Caco-2 (cell line): ENCODE measurements at places on chromosomes 6 and 20.

GRCh38 chr6:43993881-43994523 lies 133.2 kb downstream of the MRPL14 start:
- no peak overlapping the region for H3K4me3 ChIP-seq
- peaks cover 30% of the 10 kb centered on the region for H3K4me1 ChIP-seq
- DNase-seq, result no peak
- no peaks in the 10 kb centered on the region for H3K27me3 ChIP-seq

DNA sequence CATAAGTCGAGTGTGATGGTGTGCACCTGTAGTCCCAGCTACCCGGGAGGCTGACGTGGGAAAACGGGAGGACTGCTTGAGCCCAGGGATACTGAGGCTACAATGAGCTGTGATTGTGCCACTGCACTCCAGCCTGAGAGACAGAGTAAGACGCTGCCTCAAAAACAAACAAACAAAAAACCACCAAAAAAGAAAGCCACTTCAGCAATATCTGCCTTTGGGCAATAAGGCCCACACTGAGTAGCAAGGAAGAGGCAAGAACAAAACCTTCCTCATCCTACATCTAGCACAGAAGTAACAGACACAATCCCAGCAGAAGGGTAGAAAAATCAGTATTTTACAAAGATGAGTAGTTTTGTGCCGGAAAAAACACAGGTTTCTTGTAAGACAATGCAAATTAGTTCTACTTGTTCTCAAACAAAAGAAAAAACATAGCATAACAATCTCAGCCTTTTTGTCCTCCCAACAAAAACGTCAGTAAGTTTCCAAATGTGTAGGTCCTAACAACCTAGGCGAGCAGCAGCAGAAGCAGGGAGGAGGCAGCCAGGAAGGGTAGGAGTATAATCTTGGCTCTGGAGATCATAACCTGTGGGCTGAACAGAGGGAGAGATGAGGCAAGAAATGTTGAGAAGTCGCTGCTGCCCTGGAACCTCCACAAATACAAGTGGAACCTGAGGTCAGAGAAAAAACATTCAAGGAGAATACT lies 5.7 kb downstream of the PPP1R10 start:
- H3K4me3 ChIP-seq, result no peak overlapping the region
- H3K27ac ChIP-seq, result no peak overlapping the region
- DNase-seq, result no peak
- no peaks in the 10 kb centered on the region for H3K4me1 ChIP-seq
- no peaks in the 10 kb centered on the region for H3K27me3 ChIP-seq

- H3K27me3 ChIP-seq, result no peaks in the 10 kb centered on the region
- H3K36me3 ChIP-seq, result no peaks in the 10 kb centered on the region
- H3K27ac ChIP-seq, result peak overlapping the region; percentile 11
- H3K4me3 ChIP-seq, result peak overlapping the region; percentile 8
Measured at GRCh38 chr20:47576516-47577033, 74.9 kb downstream of the NCOA3 start.

- no peak overlapping the region for H3K4me3 ChIP-seq
- H3K27me3 ChIP-seq, result no peaks in the 10 kb centered on the region
- H3K27ac ChIP-seq, result no peak overlapping the region
- DNase-seq, result no peak
- no peaks in the 10 kb centered on the region for H3K4me1 ChIP-seq
Measured at GRCh38 chr6:31308845-31309175, 36.9 kb upstream of the HLA-C start.

DNA sequence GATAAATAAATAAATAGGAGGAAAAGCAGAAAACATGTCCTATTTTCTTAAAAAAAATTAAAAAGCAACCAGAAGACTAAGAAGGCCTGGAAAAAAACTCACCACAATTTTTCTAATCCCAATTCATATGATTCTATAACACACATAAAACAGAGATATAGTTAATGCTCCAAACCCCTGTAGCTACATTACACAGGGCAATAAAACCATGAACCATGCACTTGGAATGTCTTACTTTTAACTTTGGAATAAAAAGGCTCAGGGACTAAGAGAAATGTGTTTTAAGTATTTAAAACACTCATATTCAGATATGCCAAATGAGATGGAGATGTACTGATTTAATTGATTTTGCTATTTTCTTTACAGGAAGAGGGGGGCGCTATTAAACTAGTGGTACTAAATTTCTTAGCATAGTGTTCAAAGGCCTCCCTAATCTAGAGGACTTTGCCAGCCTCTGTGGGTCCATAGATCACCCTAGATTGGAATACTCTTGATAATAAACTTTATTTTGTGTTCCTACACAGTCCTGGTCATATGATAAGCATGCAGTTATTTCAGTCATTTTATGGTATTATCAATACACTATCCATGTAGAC lies 30.3 kb upstream of the GCM1 start:
- H3K36me3 ChIP-seq, result no peaks in the 10 kb centered on the region
- no peaks in the 10 kb centered on the region for H3K4me1 ChIP-seq
- no peaks in the 10 kb centered on the region for H3K27me3 ChIP-seq
- no peak overlapping the region for H3K27ac ChIP-seq

DNA sequence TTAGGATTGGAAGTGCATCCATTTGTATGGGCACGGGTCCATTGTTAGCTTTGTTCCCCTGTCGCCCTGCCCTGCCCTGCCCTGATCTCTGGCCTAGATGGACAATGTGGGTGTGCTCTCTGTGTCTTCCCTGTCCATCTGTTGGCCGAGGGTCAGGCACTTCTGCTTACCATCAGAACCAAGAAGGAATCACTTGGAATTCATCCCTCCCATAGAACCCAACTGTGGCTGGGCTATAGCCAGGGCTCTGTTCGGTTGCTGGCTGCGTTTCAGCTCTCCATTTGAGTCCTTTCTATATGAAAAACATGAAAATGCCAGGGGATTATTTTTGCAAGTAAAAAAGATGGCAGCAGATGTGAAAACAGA lies 26.6 kb upstream of the TULP4 start:
- DNase-seq, result no peak
- peaks cover 1% of the 10 kb centered on the region; the same call in 1 of the 2 replicates for H3K36me3 ChIP-seq
- H3K27ac ChIP-seq, result no peak overlapping the region
- peaks cover 11% of the 10 kb centered on the region; the same call in 1 of the 2 replicates for H3K4me1 ChIP-seq
- H3K27me3 ChIP-seq, result no peaks in the 10 kb centered on the region

DNA sequence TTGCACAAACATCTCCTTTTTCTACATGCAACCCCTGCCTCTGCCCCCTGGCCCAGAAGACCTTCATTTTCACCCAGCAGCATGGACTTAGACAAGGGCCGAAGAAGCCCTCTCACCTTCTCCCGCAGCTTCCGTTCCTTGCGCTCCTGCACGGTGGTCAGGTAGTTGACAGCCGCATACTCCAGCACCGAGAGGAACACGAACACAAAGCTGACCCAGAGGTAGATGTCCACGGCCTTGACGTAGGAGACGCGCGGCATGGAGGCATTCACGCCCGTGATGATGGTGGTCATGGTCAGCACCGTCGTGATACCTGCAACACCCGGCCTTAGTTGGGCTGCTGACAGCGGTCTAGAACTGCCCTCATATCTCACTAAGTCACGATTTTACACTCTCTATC lies 47.1 kb upstream of the GABRR1 start:
- H3K4me1 ChIP-seq, result no peaks in the 10 kb centered on the region
- no peaks in the 10 kb centered on the region for H3K36me3 ChIP-seq
- H3K27me3 ChIP-seq, result no peaks in the 10 kb centered on the region
